AG20443 (cell line): ENCODE measurements at places on chromosomes 5 and 9.

- no peak for DNase-seq
Observed at GRCh38 chr5:73789851-73790281, 163.9 kb downstream of the ARHGEF28 start.

DNA sequence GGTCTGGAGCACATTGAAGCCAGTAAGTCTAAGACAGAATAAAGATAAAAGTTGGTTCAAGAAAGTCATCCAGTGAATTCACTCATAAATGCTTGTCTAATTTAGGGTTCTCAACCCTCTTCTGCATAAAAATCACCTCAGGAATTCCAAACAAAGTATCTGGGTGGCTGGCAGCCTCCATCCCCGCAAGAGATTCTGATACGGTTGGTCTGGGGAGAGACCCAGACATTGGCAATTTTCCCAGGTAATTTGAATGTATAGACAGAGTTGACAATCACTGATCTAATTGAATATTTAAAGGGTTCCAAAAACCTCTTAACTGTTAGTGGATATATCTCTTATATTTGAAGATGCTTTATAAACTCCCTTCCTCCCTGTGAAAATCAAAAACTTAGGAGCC lies 14.9 kb downstream of the ADAMTSL1 start:
- DNase-seq: no peak

- peak; percentile 30 for DNase-seq
Observed at GRCh38 chr9:134515026-134515821, 126.4 kb upstream of the COL5A1 start.

- DNase-seq: no peak
Observed at GRCh38 chr5:40291338-40291737, 388.4 kb upstream of the PTGER4 start.

- DNase-seq: peak; percentile 40
Observed at GRCh38 chr9:27460226-27461023, 63.7 kb upstream of the IFNK start.

GRCh38 chr9:88991066-88992034 lies at the start of gene S1PR3:
TSS of gene S1PR3 (plus strand) at chr9:88991468. CDS start at chr9:89001201, 9,733 bp downstream.
- DNase-seq: peak; percentile 80

- DNase-seq: no peak
Observed at GRCh38 chr5:23352446-23352845, 155.0 kb upstream of the PRDM9 start.

DNA sequence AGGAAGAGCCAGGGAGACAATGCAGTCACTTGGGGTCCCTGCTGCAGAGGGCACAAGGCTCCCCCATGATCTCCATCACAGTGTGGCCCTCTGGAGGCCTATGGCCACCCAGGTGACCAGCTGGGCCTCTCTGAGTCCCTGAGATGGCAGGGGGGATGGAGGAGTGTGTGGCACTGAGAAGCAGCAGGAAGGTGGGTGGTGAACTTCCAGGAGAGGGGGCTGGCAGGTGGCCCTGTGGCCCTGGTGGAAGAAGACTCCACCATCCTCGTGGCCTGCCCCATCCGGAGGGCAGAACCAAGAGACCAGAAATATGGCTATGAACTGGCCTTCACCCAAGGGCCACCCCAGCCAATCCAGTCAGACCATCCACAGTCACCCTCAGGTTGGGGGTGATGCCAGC lies 31.7 kb upstream of the AFAP1L1 start:
- DNase-seq: no peak

DNA sequence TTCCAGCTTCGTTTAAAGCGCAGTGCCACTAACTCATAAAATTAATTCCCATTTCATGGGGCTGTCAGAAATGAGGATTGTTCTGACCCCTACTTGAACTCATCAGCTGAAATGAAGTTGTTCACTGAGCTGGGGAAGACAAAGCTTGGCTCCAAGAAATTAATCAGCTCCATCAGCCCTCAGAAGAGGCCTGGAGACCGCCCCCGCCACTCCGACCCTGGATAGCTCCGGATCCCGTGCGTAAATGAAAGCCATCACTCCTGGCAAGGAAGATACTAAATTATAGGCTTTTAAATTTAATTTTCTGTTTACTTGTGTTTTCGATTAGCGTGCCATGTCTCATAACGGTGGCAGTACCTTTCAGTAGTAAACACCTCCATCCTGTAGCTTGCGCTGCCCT lies 142.8 kb upstream of the IRX2 start:
- no peak for DNase-seq

GRCh38 chr9:33120620-33121019 lies 44.1 kb upstream of the SMU1 start:
- DNase-seq: no peak

DNA sequence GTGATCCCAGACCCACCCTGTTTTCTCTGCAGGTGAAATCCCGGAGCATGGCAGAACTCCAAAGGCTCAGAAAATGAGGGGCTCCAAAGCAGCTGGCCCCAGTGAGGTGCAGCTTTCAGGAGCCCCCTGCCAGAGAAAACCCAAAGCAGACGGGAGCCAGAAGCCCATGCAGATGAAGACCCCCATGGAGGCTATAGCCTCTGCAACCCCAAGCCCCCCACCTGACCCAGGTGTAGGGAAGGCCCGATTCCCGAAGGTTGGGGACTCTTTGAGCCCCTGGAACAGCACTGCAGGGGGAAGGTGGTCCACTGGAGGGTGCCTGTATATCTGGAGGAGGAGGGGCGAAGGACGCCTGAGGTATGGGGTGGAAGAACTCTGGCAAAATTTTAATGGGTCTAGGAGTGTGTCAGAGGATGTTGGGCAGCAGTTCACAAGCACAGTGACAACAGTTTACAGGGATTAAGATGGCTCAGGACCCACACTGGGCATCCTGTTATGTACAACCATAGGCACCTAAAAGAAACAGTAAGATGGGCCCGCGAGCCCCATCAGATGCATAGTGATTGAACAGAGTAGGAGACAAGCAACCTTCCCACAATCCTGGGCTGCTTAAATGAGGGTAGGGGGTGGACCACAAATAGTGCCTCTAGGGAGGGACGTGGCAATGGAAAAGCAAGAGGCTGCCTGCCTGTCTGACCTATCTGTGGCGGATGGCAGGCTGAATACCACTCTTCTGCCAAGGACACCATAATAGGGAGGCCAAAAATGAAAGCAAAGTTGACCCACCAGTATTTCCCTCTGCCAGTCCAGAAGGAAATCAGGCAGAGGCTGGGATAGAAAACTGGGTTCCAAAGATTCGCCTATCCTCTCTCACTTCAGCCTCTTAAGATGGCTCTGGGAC lies 16.4 kb upstream of the ANXA6 start:
- no peak for DNase-seq

- no peak for DNase-seq
Observed at GRCh38 chr9:117416856-117417255, 2.0 kb upstream of the ASTN2 start.

GRCh38 chr9:87275047-87275725 lies 222.5 kb upstream of the DAPK1 start:
- DNase-seq: no peak

DNA sequence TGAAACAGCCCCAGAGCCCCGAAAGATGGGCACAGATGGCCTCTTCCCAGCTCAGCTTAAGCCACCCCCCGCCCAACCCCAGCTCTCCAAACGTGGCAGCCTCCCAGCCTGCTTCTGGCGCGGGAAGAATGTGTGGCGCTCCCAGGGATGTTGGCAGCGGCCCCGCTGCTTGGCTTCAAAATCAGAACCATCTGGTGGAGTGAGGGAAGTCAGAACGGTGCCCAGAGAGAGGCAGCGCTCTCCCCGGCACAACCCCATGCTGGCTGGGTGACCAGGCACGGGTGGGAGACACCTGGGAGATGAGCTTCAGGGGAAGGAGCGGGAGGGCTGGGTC lies 72.7 kb upstream of the ORM1 start:
- DNase-seq: peak; percentile 94

DNA sequence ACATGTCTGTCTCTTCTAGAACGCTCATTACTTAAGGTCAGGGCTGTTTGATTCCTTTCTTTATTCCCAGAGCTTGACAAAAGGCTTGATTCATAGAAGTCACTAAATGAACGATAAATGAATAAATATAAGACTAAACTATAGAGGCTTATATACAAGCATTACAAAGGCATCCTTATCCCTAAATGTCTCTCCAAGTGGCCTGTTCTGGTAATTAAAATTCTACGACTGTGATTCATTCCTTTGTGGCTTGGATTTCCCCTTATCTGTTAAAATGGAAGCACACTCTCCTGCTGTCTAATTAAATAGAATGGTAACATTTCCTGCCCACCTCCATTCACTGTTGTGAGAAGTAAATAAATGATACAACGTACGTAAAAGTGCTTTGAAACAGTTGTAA lies 49.5 kb downstream of the C7 start:
- no peak for DNase-seq

DNA sequence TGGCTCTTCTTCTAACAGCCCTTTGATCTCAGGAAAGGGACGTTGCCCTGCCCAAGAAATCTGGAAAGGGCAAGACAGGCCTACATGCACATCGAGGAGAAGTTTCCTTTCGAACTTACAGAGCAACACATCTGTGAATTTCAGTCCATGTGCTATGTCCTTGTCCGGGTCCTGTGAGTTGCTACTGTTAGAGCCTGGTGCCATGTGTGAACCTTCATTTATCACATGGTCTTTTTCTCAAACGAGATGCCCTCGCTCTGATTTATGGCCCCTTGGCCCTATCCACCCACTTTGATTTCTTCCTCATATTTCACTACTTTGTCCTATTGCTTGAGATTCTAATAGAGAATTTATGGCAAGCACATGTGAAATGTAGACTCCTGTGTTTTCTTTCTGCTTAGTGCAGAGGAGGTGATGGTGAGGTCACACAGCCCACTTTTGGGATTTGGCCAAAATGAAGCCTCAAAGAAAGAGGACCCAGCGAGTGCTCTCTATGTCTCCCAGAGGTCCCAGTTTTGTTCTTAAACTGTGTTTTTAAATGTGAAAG lies 153.1 kb downstream of the SNCAIP start:
- no peak for DNase-seq

DNA sequence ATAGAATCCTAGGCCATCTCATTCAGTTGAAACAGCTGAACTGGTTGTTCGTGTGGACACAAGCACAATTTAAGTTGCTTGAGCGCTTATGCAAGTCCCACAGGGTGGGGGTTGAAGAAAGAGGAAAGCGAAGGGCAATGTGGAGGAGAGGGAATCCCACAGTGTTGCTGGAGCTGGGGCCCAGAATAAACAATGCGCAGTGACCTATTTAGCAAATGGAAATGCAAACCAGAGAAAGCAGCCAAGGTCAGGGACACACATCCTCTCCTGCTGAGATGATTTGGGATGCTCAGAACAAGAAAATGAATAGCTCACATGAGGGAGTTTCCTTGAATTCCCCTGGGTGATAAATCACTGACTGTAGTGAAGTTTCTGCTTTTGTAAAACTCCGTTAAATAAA lies 838.3 kb downstream of the TLE4 start:
- DNase-seq: no peak

DNA sequence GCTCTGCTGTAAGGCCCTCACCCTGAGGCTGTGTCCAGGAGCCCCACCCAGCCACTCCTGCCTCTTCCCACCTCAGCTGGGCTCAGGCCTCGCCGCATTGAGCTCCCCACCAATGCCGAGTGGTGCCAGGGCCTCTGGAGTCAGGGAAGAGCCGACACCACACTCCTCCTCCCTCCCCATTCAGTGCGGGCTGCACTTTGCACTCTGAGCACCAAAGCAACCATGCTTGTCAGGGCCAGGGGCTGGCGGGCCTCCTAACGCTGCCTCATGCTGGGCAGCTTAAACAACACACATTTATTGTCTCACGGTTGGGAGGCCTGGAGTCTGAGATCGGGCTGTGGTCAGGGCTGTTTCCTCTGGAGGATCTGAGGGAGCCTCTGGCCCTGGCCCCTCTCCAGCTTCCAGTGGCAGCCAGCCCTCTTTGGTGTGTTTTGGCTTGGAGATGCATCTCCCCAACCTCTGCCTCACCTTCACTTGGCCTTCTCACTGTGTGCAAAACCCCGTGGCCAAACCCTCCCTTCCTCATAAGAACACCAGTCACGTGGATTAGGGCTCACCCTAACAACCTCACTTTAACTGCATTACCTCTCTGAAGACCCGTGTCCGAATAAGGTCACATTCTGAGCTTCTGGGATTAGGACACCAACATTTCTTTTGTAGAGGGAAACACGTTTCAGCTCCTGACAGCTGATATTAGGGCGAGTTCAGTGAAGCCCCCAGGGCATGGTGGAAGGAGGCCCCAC lies 157.8 kb downstream of the MED10 start:
- DNase-seq: no peak

DNA sequence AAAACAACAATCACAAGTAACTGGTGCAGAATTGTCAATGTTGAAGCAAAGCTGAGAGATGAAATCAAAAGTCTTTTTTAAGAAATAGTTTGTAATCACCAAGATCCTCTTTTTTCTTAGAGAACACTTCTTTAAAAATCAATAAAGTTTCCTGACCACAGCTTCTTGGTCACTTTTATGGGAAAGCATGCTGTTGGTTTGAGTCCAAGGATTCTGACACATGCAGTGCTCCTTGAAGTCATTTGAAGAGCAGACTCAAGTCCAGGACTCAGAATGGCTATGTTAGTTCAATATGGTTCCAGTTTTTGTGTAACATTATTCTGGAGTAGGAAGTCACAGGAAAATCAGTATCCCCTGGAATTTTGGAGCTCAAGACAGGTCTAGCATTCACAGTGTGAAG lies 480.6 kb downstream of the NR2F1-AS1 start:
- peak; percentile 31 for DNase-seq

DNA sequence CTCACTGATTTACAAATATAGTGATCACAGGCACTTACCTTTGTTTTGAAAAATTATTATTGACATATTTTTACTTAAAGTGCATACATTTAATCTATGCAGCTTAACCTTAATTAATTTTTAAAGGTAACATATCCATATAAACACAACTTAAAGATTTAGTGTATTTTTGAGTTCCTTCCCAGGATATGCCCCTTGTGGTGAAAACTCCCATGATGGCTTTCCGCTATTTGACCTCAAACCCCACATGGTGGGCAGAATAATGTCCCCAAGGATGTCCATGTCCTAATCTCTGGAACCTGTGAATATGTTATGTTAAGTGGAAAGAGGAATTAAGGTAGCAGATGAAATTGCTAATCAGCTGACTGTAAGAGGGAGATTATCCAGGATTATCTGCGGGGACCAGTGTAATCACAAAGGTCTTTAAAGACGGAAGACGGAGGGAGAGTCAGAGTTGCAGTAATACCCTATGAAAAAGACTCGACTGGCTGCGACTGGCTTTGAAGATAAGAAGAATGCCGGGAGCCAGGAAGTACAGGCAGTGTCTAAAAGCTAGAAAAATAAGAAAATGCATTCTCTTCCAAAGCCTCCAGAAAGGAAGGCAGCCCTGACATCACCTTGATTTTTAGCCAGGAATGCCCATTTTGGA lies 193.9 kb downstream of the ICE1 start:
- no peak for DNase-seq
